ENCODE measurements at places on chromosomes 12 and 14.
A peak's percentile ranks its signal among the peaks of the same experiment; 100 is the strongest.

DNA sequence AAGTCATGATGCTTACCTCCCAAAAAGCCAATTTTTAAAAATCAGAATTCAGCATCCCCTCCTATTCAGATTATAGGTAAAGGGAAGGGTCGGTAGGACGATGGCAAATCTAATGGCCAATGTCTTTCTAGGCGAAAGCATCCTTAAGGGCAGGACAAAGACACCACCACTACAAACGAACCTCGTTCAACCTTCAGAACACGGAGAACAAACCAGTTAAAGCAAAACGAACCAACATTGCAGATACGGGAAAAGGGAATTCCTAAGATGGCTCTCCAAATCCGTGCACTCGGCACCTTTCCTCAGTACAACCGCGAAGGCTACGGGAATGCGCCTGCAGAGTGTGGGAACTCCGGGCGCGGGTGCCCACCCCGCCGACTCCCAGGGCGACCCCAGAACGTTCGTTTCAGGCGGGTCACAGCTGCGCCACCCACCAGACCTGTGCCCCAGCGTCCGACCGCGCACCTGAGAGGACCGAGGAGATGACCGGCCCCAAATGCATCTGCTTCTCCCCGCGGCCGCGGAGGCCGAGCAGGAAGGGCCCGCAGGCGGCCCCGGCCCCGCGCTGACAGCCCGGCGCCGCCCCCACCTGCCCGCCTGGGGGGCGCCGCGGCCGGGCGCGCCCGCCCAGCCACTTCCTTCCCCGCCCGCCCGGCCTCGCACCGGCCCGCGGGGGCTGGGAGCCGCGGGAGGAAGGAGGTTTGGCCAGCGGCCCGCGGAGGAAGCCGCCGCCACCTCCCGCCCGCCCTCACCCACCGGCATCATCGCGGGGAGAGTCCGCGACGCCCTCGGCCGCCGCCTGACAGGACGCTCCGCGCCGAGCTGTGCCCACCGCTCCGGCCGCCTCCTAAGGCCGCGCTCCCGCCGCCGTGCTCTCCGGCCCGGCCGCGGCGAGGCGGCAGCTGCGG, 578 bp downstream of the PPP1R13B start:
- peak; percentile 67 for DNase-seq

DNA sequence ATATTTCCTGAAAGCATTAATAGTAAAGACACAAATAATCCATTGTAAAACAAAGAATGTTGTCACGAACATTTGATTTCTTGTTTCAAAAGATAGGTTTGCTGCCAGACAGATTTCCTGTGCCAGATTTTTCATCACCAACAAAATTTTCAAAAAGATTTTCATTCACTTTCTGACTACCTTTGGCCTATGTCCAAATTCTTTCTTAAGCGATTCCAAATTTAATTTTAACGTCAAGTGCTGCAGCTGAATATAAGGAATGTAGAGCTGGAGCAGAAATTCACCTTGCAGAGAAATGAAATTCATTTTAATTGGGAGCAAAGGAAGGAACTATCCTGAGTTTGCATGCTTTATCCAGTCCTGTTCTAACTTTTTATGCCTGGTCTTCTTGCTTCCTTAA, 277.4 kb downstream of the CCER1 start:
- DNase-seq = no peak

- DNase-seq = no peak
Observed at GRCh38 chr12:111759991-111760390, 6.7 kb upstream of the ALDH2 start.

GRCh38 chr12:14185427-14186192, 179.9 kb upstream of the ATF7IP start:
- DNase-seq = peak; percentile 45

DNA sequence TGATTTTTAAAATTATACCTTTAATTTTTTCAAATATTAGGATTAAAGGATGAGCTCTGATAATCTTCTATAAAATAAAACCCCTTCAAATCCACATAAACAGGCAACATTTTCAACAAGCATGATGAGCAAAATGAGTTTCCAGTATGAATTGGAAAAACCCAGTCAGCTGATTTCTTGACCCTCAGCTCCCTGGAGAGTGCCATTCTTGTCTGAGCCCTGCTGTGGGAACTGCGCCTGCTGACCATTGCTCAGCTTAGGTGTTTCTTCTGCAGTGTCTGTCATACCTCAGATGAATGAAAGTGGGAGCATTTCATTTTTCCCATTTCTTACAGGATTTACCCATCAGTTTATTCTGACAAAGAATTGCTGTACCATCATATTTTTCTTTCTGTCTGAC, 27.6 kb downstream of the MAPKAPK5 start:
- DNase-seq = peak; percentile 61

DNA sequence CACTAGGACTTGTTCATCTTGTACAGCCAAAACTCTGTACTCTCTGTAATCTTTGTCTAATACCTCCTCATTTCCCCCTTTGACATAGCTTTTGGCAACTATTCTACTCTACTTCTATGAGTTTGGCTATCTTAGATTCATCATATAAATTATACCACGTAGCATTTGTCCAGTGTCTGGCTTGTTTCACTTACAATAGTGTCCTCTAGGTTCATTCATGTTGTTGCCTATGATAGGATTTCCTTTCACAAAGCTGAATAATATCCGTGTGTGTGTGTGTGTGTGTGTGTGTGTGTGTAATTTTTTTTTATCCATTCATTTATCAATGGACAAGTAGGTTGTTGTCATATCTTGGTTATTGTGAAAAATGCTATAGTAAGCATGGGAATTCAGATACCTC, 209.5 kb downstream of the KCNC2 start:
- no peak for DNase-seq
